NCI-H2107 (cell line): ENCODE measurements at places on chromosomes 5 and 9.

DNA sequence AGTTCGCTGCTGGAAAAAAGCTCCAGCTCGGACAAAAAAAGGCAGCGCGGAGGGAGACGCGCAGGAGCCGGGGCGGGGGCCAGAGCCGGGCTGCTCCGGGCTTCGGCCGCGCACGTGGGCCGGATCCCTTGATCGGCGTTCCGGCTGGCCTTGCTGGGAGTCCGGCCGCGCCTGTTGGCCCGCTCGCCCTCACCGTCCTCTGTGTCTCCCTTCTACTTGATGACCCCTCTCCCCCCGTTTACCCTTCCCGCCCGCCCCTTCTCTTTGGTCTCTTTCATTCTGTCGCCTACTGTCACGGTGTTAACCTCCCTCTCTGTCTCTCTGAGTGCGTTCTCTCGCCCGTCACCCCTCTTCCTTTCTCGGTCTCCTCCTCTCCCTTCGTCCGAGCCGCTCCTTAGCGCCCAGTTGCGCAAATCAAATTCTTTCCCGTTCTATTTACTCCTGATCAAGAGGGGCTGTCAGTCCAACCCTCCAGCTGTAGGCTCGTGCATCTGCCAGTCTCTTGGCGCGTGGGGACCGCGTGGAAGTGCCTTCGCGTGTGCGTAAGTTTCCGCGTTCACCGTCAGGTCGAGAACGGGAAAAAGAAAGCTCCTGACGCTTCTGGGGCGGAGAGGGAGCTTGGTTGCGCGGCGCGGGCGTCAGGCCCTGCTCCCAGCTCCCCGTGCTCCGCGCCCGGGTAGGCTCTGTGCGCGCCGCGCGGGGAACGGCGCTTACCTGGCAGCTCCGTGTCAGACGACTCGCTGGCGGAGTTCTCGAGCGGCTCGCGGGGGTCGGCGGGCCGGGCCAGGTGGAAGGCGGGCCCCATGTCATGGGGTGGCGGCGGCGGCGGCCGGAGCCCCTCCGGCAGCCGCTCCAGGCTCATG is 798 bp downstream of the PITX1 start:
- DNase-seq: no peak

DNA sequence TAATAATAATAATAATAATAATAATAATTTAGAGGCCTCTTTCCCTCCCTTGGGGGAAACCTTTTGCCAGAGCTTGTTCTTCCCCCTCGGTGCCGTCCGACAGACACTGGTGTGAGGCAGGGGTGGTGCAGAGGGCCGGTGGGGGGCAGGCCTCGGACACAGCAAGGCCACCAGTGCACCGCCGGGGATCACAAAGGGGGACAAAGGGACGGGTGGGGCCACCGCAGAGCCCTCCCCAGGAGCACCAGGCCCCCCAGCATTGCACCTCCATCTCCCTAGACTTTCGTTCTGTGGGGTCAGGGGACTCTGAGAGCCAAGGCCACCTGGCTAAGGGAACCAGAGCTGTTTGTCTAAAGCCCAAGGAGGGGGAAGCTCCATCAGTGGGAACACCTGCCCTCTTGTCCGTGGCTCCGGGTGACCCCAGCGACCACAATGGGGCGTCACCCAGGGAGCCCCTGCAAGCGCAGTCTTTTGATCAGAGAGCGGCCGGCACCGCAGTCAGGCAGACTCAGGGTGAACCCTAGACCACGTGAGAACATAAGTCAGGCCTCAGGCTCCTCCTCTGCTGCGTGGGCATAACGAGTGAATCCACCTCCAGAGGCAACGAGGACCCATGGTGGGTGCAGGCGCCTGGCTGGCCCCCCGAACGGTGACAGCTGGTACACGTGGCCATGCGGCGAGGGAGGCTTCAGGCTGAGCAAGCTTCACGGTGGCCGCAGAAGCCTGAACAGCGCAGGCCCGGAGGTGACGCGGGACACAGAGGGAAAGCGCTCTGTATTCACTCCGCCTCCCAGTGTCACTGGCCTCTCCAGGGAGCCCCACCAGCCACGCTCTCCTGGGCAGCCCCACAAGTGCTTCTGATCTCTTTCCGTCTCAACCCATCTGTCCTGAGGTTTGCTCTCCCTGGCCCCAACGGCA is 12.0 kb upstream of the QSOX2 start:
- DNase-seq: no peak

GRCh38 chr5:111404270-111404769 is 108.0 kb downstream of the STARD4 start:
- no peak for DNase-seq

GRCh38 chr5:82295144-82295543 is 17.0 kb upstream of the RPS23 start:
- DNase-seq: no peak

DNA sequence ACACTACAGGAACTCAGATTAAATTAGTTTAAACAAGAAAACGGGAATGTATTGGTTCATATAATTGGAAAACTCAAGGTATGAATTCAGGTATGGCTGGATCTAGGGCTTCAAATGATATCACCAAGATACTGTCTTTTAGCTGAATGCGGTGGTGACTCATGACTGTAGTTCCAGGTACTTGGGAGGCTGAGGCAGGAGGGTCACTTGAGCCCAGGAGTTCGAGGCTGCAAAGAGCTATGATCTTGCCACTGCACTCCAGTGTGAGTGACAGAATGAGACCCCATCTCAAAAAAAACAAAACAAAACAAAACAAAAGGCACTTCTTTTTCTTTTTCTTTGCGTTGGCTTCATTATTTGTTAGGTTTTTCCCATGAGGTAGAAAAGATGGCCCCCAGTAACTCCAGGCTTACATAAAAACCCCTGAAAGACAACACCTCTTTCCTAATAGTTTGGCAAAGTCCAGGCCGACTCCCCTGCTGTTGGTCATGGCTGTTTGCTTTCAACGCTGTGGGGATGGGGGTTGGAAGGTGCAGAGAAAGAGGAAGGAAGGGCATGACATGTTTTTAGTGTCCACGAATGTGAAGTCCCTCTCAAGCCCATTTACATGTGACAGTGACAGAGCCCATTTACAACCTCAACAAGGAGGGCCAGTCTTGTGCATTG is 39.8 kb upstream of the CRB2 start:
- DNase-seq: no peak

DNA sequence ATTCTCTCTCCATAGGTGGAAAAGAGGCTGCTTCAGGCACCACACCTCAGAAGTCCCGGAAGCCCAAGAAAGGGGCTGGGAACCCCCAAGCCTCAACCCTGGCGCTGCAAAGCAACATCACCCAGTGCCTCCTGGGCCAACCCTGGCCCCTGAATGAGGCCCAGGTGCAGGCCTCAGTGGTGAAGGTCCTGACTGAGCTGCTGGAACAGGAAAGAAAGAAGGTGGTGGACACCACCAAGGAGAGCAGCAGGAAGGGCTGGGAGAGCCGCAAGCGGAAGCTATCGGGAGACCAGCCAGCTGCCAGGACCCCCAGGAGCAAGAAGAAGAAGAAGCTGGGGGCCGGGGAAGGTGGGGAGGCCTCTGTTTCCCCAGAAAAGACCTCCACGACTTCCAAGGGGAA is 16.4 kb downstream of the CD74 start:
- DNase-seq: no peak

- DNase-seq: no peak
These were observed 90.0 kb downstream of the ARRDC3 start for GRCh38 chr5:91293131-91293530.
